Stomach (tissue), 19 donors: ENCODE measurements at places on chromosomes 3 and 15. TPM values are rescaled to one million over a fixed set of nuclear protein-coding genes. Genes with fewer than 3 reads are reported as not detected.

The THPO gene
- not detected for total RNA-seq

The GRM7 gene
- not detected for total RNA-seq

The AGBL1 gene
- total RNA-seq = 0.18 TPM

The ISL2 gene
- total RNA-seq = 4.0 TPM

The CEP152 gene
- 14.5 TPM for total RNA-seq

The ITIH1 gene
- not detected for total RNA-seq

The GOLGA6L2 gene
- not detected for total RNA-seq

The VGLL3 gene
- total RNA-seq = 14.7 TPM

The TUSC7 gene
- total RNA-seq = not detected

The GPR171 gene
- 16.3 TPM for total RNA-seq

- DNase-seq = peak; percentile 40
- H3K27me3 ChIP-seq = peaks cover 19% of the 10 kb centered on the region
- no peak overlapping the region for H3K27ac ChIP-seq
- H3K36me3 ChIP-seq = no peaks in the 10 kb centered on the region
- H3K4me1 ChIP-seq = no peaks in the 10 kb centered on the region
- no peak overlapping the region for H3K4me3 ChIP-seq
Observed at GRCh38 chr15:90650117-90650955, 66.8 kb upstream of the BLM start.

GRCh38 chr3:2950159-2950558 lies 160.0 kb downstream of the IL5RA start:
- H3K27ac ChIP-seq = no peak overlapping the region
- no peaks in the 10 kb centered on the region for H3K4me1 ChIP-seq
- no peaks in the 10 kb centered on the region for H3K36me3 ChIP-seq
- no peak overlapping the region for H3K4me3 ChIP-seq
- H3K27me3 ChIP-seq = no peaks in the 10 kb centered on the region

GRCh38 chr15:87735522-87735921 lies 521.0 kb downstream of the NTRK3 start:
- H3K4me3 ChIP-seq = no peak overlapping the region
- no peak overlapping the region for H3K27ac ChIP-seq
- H3K4me1 ChIP-seq = no peaks in the 10 kb centered on the region
- H3K36me3 ChIP-seq = no peaks in the 10 kb centered on the region
- no peaks in the 10 kb centered on the region for H3K27me3 ChIP-seq
- no peak for DNase-seq

- no peaks in the 10 kb centered on the region for H3K27me3 ChIP-seq
- no peak for DNase-seq
Observed at GRCh38 chr3:62638316-62638715, 236.9 kb downstream of the CADPS start.

- H3K27ac ChIP-seq = peak overlapping the region; percentile 50
- no peak for DNase-seq
- H3K27me3 ChIP-seq = no peaks in the 10 kb centered on the region
- H3K36me3 ChIP-seq = no peaks in the 10 kb centered on the region
- no peak overlapping the region for H3K4me3 ChIP-seq
Observed at GRCh38 chr15:85766001-85766831, 28.5 kb downstream of the KLHL25 start.

DNA sequence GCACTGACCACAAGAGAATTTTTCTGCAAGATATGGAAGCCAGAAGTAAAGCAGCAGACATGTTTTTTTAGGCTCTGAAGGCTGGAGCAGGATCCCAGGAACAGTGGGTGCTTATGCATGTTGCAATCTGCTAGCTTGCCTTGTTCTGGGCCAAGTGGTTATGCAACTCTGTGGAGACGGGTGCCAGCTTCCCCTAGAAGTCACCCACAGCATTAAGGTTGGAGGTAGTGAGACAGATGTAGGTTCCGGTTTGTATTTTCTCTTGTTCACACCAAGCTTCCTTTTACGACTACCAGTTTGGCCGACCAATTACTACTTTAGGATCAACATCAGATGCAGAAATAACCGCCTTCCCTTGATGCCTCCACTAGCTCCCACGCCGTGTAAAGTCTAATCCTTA lies 11.1 kb downstream of the DPH3 start:
- DNase-seq = no peak
- H3K27ac ChIP-seq = no peak overlapping the region
- H3K36me3 ChIP-seq = peaks cover 10% of the 10 kb centered on the region

- H3K27ac ChIP-seq = no peak overlapping the region
- H3K4me1 ChIP-seq = peaks cover 94% of the 10 kb centered on the region
- DNase-seq = no peak
- no peaks in the 10 kb centered on the region for H3K27me3 ChIP-seq
- H3K36me3 ChIP-seq = peaks cover 13% of the 10 kb centered on the region
- no peak overlapping the region for H3K4me3 ChIP-seq
Observed at GRCh38 chr3:66441129-66441528, 59.7 kb downstream of the LRIG1 start.

DNA sequence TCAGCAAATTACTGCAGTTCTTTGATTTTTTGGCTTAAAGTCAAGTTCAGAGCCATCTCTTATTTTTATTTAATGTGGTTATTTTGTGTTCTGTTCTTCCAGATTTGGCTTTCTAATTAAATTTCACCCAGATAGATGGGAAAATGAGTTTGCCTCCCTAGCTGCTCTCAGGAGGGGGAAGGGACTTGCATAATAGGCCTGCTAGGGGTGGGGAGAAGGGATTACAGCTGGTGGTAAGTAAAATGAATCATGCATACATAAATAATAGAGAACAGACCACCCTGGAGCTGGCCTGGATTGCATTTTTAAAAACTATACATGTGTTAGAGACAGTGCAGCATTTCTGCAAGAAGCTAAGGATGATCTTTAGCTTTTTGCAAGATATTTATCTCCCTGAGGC lies 3.9 kb upstream of the PXYLP1 start:
- peak; percentile 85 for DNase-seq
- no peaks in the 10 kb centered on the region for H3K36me3 ChIP-seq
- H3K4me3 ChIP-seq = no peak overlapping the region
- H3K4me1 ChIP-seq = peaks cover 18% of the 10 kb centered on the region
- H3K27ac ChIP-seq = no peak overlapping the region
- no peaks in the 10 kb centered on the region for H3K27me3 ChIP-seq

DNA sequence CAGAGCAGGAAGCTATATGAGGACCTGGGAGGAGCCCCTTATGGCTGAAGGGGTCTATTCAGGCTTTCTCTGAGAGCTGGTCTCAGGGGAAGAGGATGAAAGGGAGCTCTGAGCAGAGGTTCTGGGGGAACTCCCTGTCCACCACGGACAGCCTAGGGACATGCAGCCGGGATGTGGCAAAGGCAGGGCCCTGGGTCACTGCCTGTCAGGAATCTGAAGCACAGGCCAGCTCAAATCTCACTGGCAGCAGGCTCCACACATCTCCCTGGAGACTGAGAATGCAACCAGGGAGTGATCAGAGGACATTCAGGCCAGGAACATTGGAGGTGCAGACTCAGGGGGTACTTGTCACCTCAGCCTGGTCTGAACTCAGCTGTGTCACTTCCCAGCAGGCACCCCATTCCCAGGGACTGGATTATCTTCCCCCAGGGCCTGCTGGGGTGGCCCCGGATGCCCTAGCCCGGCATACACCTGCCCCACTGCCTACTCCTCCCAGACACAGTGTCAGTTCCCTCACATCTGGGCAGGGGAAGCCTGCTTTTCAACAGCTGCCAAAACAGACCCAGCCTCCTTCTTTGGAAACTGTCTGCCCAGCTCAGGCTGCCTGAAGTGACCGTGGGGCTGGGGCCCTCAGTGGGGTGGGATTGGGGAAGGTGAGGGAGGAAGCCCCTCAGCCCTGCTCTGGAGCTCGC lies 18.3 kb upstream of the SEMA3F start:
- no peak for DNase-seq
- no peak overlapping the region for H3K27ac ChIP-seq
- H3K36me3 ChIP-seq = no peaks in the 10 kb centered on the region
- peaks cover 15% of the 10 kb centered on the region for H3K4me1 ChIP-seq
- H3K4me3 ChIP-seq = no peak overlapping the region

DNA sequence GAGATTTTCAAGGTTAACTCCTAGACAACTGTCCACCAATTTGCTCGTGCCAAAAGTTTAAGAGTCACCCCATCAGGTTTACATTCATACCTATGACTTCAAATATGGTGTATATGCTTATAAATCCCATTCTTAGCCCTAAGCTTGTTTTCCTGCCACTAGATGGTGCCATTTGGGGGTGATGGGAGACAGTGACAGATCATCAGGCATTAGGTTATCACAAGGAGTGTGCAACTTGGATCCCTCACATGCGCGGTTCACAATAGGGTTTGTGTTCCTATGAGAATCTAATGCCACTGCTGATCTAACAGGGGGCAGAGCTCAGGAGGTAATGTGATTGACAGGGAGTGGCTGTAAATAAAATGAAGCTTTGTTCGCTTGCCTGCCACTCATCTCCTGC lies 182.7 kb downstream of the CNTN6 start:
- H3K27ac ChIP-seq = no peak overlapping the region
- no peaks in the 10 kb centered on the region for H3K4me1 ChIP-seq
- no peak for DNase-seq
- H3K36me3 ChIP-seq = no peaks in the 10 kb centered on the region
- no peak overlapping the region for H3K4me3 ChIP-seq
- no peaks in the 10 kb centered on the region for H3K27me3 ChIP-seq

GRCh38 chr3:153599685-153600084 lies 437.7 kb downstream of the RAP2B start:
- H3K4me3 ChIP-seq = no peak overlapping the region
- DNase-seq = peak; percentile 51
- H3K27ac ChIP-seq = no peak overlapping the region
- H3K36me3 ChIP-seq = no peaks in the 10 kb centered on the region

DNA sequence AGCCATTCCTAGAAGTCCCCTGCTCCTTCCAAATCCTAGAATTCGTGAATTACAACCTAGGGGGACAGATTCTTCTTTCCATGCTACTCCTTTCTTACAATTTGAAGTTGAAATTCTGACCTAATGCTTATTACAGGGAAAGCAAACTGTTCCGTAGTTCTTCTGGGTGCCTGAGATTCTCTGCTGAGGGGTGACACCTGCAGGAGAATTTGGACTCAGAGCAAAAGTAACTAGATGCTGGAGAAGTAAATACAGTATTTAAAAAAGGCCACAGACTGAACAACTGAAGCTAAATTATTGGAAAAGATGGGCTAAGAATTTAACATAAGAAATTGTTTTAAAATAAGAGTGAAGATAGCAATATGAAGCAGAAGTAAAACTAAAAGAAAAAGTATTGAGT lies 37.9 kb downstream of the ACAD9 start:
- H3K36me3 ChIP-seq = peaks cover 46% of the 10 kb centered on the region
- DNase-seq = no peak
- no peak overlapping the region for H3K4me3 ChIP-seq
- H3K4me1 ChIP-seq = no peaks in the 10 kb centered on the region

- no peak overlapping the region for H3K27ac ChIP-seq
- no peaks in the 10 kb centered on the region for H3K36me3 ChIP-seq
- no peaks in the 10 kb centered on the region for H3K4me1 ChIP-seq
- no peaks in the 10 kb centered on the region for H3K27me3 ChIP-seq
Observed at GRCh38 chr3:14392231-14392630, 10.2 kb upstream of the SLC6A6 start.

DNA sequence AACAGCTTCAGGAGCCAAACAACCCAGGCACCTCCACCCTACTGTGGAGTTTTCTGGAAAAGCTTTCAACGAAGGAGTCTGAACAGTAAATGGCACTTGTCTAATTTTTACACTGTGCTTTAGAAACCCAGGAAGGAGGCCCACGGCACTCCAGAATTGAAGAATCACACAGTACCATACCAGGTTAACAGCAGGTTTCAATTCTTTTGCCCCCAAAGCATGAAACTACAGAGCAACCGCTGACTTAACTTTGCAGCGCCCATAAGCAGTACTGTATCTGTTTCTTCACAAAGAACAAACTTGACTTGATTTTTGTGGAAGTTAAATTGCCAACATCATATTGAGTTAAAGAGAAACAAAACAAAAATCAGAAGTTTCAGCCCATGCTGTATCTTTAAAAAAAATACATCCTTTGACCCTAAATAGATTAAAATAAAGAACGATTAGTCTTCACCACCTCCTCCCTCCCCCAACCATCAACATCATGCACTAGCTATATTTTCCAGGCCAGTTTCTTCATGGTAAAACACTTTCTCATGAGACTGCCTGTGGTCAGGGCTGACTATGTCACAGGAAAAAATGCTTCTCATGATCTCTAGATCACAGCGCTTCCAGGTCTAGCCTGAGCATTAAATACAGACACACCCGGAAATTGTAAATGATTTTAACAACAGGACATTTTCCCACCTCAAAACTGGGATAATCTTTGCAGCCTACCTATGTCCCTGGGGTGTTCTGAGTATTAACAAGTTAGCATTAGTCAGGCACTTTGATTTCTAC lies 456.3 kb downstream of the FOXP1 start:
- no peak for DNase-seq
- H3K36me3 ChIP-seq = no peaks in the 10 kb centered on the region
- H3K4me1 ChIP-seq = peaks cover 26% of the 10 kb centered on the region
- H3K27ac ChIP-seq = peak overlapping the region; percentile 91

DNA sequence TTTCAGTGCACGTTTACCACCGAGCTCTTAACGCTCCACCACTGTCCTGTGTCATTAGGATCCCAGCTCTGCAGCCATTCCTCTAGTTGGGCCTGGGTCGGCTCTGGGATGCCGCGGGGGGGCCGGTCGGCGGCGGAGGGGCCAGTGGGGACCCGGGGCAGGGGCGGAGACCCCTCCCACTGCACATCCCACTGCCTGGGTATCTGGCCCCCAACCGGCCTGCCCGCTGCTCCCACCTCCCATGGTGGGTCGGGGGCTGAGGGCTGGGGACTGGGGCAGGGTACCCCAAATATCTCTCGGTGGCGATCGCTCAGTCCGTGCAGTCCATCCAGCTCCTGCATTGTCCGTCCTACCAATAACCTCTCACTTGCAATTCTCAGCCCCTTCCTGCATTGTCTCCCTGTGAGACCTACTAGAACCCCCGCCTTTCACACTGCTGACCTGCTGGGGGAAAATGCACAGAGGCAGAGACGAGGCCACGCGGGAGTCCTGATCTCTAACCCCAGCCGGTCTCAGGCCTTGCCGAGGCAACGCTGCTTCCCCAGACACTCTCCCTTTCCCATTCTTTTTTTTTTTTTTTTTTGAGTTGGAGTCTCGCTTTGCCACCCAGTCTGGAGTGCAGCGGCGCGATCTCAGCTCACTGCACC lies 24.0 kb upstream of the MUC20 start:
- H3K27ac ChIP-seq = no peak overlapping the region
- peaks cover 52% of the 10 kb centered on the region for H3K36me3 ChIP-seq
- no peak overlapping the region for H3K4me3 ChIP-seq
- DNase-seq = no peak
- H3K27me3 ChIP-seq = no peaks in the 10 kb centered on the region

DNA sequence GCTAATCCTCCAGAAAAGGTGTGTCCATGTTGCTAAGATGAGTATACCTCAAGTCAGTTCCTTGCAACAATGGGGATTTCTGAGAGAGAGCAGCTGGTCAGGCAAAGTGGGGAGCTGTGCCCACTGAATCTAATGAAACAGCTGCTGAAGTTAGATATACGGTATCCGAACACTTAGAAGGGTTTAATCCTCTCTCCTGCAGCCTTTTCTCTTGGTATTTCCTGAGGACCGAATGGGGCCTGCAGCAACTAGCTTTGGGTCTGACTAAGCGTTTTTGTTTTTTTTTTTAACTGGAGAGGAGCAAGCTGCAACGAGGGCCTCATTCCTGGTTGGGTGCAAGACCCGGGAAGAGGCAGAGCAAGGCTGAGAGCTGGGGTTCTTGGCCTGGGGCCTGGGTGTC lies 37.6 kb upstream of the BNC1 start:
- no peak overlapping the region for H3K4me3 ChIP-seq
- DNase-seq = no peak
- no peaks in the 10 kb centered on the region for H3K4me1 ChIP-seq
- no peak overlapping the region for H3K27ac ChIP-seq
- H3K27me3 ChIP-seq = peaks cover 11% of the 10 kb centered on the region
